ENCODE measurements at places on chromosomes 5 and 9.

- no peak for DNase-seq
These were observed 621 bp downstream of the SEC16A start for GRCh38 chr9:136482046-136482792.

GRCh38 chr9:88808019-88808656 is 183.1 kb upstream of the S1PR3 start:
- no peak for DNase-seq

DNA sequence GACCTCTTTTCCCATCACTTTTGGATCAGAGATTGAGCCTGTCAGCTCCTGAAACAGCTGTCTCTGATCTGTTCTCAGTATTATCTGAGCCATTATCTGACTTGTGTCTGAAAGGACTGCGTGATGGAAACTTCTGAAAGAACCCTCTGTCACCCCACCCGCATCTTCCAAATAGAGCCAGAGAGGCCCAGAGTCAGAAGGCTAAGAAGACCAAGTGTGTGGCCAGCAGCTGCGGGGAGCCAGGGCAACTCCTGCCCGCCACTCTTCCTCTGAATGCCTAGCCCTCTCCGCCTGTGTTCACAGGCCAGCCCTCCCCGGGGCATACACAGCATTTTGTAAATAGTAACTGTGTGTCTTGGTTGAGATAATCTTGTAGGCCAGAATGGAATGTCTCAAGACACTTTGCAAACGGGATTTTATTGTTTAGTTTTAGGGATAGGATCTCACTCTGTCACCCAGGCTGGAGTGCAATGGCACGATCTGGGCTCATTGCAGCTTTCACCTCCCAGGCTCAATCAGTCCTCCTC is 92.7 kb downstream of the AOPEP start:
- no peak for DNase-seq

DNA sequence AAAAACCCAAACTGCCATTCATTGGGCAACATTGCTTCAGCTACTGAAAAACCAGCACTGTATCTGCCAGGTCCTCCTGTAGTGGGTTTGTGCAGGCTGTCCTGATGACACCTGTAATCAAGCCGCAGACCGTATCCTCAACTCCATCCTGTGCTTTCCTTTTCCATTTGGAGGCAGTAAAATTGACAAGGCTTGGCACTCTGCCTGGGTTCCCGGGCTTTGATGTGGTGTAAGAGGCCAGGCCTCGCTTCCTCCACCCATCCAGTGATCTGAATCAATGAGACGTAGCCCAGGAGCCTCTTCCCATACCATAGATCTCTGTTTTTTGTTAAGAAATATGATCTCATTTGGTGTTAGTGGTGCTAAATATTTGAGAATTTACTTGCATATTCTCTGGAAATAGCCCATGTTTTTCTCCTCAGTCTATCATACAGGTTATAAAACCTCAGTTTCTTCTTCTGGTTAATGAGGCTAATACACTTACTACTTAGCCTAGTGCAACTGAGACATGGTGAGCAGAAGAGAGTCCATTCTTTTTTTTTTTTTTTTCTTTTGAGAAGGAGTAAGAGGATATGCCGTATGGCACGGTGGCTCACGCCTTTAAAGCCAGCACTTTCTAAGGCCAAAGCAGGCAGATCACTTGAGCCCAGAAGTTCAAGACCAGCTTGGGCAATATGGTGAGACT is 34.8 kb downstream of the LSM11 start:
- peak; percentile 86 for DNase-seq

DNA sequence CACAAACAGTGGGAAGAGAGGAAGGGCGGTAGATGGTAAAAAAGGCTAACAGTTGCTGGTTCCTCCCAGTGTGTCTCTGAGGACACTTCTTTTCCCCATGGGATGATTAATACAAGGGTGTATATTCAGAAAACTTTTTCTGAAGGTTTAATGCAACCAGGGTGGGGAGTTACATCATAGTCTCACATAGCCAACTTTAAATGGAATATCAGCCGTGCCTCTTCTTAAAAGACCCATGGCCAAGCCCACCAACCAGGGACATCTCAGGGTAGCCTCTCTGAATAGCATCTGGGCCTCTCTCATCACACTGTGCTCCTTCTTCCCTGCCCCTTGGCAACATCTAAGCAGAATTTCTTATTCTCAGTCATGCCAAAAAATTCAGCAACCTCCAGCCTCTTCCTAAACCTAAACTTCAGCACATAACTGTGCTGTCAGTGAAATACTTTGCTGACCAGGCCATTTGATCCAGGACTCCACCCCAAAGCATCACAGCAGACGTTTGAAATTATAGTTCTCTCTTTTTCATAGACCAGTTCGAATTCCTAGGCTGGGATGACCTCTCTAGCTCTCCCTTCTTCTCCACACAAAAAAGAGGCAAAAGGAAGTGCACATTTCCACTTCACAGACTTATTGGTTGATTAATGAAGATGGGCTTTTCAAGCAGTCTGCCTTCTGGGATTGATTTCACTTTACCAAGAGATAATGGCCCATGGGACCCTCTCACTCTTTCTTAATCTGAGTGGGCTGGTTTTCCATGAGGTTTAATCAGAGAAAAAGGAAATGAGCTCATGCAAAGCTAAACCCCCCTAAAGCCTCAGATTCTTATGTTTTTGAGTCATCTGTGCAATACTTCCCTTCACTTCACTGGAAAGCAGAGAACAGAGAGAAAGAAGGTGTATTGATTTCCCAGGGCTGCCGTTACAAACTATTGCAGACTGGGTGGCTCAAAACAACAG is 85.1 kb upstream of the RAI14 start:
- DNase-seq: peak; percentile 42

DNA sequence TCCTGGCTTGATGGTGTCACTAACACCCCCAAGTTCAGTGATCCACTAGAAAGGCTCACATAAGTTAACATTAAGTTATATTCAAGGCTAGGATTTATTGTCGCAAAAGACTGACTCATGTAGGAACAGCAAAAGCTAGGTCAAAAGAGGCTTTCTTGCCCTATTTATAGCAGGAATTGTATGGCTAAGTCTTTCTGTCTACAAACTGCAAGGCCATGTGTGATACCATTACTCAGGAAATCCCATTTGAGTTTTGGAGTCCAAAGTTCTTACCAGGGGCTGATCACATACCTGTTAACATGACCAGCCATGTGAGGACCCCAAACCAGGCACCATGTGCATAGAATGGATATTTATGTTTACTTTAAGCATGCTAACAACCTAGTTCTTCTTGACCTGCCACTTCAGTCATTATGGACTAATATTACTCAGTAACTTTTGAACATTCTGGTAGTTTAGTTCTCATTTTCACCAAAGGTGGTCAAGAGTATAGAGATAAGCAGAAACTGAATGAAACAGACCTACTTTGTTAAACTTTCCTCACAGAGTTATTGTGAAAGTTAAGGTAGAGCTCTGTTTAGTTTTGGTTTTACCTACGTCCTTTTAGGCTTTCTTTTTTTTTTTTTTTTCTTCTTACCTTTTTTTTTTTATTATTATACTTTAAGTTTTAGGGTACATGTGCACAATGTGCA is 281.1 kb downstream of the FER start:
- DNase-seq: no peak

DNA sequence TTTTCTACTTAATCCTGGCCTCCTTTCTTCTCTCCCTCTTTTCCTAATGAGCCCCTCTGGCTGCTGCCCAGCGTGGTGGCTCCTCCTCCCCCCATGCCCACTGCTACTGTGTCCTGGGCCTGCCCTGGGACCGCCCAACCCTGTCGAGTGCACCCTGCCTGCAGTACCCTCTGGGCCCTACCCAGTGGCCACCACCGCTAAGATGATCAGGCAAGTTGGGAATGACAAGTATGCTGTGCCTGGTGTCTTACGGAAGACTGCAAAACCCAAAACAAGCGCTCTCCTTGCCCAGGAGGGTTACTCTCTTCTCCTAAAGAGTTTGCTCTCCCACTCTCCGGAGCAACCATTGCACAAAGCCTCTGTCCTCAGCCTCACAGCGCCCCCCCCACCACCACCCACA is 273.7 kb downstream of the SYK start:
- no peak for DNase-seq

GRCh38 chr9:114051281-114051680 is 26.8 kb downstream of the AMBP start:
- no peak for DNase-seq

DNA sequence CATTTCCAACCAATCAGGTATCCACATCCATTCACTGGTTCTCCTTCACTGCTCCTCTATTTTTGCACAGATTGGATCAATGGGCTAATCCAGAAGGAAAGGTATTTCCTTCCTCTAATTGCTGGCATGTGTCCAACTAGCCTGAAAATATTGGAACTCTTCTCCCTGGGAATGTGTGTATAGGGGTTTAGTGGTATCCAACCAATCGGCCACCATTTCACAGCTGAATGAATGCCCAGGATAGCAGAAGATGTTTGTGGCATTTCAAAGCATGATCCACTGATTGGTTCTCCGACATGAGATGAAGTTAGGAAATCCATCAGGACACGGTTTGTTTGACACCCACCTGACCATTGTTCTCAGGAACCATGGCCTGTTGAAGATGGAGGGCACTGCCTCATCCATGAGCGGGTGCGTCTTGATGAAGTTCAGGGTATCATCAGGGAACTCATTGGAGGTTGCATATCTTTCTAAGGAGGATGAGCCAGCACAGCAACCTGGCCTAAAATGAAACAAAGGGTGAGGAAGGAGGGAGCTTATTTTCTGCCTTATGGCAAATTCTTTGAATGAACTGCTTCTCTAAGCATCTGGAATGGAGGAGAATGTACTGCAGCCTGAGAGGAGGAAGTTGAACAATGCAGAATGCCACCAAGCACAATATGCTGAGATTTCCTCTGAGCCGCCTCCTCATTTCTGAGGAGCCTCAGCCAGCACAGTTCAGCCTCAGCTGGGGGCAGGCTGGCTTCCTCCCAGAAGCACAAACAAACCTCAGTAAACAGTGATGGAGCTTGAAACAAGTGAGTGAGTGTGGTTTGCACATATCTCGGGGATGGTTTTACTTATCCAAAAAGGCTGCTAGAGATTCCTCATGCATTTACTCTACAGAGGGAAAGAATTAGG is 94.6 kb downstream of the SEMA6A start:
- no peak for DNase-seq
